GM12878 (cell line): ENCODE measurements at places on chromosomes 6 and 20. TPM values are rescaled to one million over a fixed set of nuclear protein-coding genes. Genes with fewer than 3 reads are reported as not detected.

Gene GRM1
- total RNA-seq = 0.05 TPM in 1 of 2 replicates, not detected in the other

DNA sequence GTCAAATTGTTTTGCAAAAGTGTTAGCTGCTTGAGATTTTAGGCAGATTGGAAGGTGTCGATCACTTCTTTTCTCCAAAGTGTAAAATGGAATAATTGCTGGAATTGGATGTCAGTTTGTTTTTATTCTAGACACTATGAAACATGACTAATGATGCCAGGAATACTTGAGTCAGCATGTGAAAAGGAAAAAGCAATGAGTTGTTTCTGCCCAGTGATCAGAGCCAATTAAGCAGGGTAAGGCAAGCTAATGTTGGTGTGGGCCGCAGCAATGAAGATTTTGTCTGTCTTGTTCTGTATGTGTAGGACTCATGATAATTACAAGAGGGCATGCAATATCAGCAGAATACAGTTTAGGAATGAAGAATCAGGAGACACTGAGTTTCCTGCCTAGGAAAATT is 110.3 kb downstream of the CARMIL1 start:
- no peak for DNase-seq

GRCh38 chr6:157294654-157295053 is 28.7 kb downstream of the TMEM242 start:
- DNase-seq = no peak

GRCh38 chr20:5171064-5171789 is 44.4 kb downstream of the CDS2 start:
- no peak for DNase-seq

DNA sequence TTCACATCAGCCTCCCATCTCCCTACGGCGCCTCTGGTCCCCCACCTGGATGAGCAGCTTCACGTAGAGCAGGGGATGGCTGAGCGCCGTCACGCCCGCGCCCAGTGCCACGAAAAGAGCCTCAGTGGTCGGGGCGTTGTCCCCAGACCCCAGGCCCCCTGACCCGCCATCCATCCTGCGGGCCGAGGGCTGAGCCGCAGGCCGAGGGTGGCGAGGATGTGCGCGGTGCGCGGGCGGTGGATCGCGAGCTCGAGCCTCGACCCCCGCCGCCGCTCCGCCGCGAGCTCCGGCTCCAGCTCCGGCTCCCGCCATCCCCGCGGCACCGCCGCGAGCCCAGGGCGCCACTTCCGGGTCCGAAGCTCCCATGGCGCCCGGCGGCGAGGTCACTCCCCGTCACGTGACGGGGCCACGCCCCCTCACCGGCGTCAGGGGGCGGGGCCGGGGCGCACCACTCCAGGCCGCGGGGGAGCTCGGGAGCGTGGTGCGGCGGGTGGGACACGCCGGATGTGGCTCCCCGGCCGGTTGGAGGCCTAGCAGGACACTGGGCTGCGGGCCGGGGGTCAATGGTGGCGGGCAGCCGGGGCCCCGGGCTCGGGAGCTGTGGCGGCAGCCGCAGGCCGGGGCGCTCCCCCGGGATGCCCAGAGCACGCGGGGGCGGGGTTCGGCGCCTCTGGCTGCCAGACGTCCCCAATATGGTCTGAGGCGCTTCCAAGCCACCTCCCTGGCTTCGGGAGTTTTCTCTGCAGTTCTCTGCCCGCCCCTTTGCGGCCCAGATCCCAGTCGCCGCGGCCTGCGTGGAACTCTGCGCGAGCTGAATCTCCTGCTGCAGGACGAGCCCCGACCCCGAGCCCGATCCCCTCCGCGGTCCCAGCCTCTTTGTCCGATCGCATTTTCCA is at the start of gene MTCH1:
Gene MTCH1, minus strand, starts transcription at position 389 of the 896 bp plus-strand sequence. Its CDS starts 23 bp downstream, at position 366.
- peak; percentile 43 for DNase-seq

- DNase-seq = no peak
Measured at GRCh38 chr20:56624786-56625681, 4.1 kb upstream of the TFAP2C start.

Gene TCP11
- total RNA-seq = not detected in 2 replicates

GRCh38 chr6:55960344-55960743 is 85.0 kb upstream of the BMP5 start:
- no peak for DNase-seq

DNA sequence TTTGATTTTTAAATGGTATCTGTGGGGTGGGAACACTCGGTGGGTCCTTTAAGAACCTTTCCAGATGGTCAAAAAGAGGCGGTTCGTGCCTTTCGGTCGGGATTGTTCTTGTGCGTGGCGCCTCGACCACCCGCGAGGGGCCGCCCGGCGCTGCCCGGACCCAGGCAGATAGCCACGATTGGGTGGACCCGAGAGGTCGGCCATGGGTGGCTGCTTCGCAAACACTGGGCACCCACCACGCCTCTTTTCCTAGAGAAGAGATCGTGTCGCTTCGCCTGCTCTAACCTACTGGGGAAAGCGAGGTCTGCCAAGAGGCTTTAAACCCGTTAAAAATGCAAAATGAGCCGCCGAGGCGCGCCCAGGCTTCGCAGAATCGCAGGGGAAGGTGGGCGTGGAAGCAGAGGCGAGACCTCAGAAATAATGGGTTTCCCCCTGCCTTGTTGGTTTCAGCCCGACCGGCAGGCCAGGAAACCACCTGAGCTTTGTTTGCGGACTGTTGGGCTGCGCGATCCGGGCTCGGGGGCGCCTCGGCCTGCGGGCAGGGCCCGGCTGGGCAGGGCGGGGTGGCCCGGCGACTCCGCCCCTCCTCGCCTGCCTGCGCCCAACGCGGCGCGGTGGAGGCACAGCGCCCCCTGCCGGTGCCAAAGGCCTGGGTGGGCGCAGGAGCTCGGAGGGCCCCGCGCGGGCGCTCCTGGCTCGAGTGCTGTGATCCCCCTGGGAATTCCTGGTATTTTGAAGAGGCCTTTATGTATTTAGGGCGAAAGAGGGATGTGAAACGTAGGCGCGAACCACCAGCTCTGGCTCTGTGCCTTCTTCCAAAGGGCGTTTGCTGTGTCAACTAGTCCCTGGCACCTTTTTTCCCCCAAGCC is 1.6 kb downstream of the MARCKS start:
- peak; percentile 87 for DNase-seq

Gene PDYN
- not detected in 2 replicates for total RNA-seq

GRCh38 chr6:69873291-69873690 is 6.9 kb downstream of the COL19A1 start:
- no peak for DNase-seq

- DNase-seq = no peak
Measured at GRCh38 chr6:83948851-83949250, 84.7 kb upstream of the MRAP2 start.

Gene RIPPLY2
- 0.77 TPM in 1 of 2 replicates, not detected in the other for total RNA-seq

Gene HSD17B8
- total RNA-seq = 23.8 and 30.8 TPM in 2 replicates

Gene SNAP25
- not detected in 2 replicates for total RNA-seq

DNA sequence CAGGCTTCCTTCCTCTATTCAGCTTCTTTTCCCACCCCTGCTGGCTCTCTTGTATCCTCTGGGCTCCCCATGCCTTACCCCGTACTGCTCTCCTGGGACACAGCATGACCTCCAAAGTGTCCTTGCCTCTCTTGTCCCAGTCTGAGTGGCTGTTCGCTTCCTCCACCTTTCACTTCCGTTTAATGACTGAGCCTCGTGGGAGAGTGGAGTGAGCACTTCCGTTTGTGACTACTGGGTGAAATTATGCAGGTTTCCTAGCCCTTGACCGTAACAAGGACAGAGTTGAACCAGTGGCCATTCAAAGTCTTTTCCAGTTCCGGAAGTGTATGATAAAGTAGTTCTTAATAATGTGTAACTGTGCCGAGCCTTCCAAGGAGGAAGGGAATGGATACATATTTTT is 109.2 kb downstream of the ARID1B start:
- DNase-seq = no peak

DNA sequence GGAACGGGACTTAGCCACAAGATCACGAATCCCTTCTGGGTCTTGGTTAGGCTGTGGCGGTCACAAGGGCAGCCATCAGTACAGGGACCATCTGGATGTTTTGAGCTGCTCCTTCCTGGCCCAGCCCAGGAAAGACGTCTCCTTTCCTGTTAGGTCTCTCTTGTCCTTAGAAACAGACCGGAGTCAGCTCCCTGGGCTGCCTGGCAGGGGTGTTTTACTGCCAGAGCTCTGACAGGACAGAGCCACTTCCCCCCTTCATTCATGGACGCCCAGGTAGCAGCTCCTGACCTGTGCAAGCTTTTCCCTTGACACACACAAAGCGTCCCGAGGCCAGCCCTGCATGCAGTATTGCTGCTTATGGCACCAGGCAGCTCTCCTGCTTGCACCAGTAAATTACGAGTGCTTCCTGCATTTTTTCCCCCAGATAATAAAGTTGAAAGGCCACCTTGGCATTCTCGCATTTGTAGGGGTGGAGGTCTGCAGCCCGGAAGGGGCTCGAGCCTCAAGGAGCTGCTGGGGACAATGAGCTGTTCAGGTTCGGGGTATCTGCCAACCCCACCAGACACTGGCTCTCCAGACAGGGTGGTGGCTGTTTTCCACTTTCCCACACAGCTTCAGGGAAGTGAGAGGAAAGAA is 87.4 kb downstream of the NOL4L start:
- no peak for DNase-seq

GRCh38 chr6:30611150-30611855 is 5.7 kb downstream of the PPP1R10 start:
- no peak for DNase-seq

- no peak for DNase-seq
Measured at GRCh38 chr6:54681987-54682386, 164.6 kb upstream of the FAM83B start.

Gene ALDH8A1
- total RNA-seq = 0.66 and 0.97 TPM in 2 replicates

Gene TMEM200A
- 7.6 and 9.0 TPM in 2 replicates for total RNA-seq

Gene C6orf141
- not detected in 2 replicates for total RNA-seq

Gene TMEM170B
- 6.0 and 6.2 TPM in 2 replicates for total RNA-seq
